Hematopoietic multipotent progenitor cell treated with erythropoietin and hydrocortisone succinate and interleukin-3 and kit ligand, for 8 days (in vitro differentiated cells): ENCODE measurements at places on chromosomes 7 and 10.

DNA sequence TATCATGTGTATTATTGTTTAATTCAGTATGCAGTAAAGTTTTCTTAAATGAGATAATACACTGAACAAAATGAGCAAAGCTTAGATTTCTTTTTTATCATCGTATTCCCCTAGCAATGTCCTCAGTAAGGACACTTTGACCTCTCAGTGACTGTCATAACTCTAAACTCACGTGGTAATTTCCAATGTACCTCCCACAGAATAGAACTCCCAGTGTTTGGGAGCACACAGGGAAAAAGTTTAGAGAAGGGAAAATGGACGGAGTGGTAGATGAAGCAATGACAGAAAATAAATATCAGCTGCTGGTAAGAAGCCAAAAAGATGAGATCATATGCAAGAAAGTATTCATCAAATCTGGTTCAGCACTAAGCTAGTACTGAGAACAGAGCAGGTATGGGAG is 758.6 kb upstream of the KCND2 start:
- DNase-seq: no peak

GRCh38 chr7:45688382-45688781 is 114.2 kb downstream of the ADCY1 start:
- DNase-seq: no peak

DNA sequence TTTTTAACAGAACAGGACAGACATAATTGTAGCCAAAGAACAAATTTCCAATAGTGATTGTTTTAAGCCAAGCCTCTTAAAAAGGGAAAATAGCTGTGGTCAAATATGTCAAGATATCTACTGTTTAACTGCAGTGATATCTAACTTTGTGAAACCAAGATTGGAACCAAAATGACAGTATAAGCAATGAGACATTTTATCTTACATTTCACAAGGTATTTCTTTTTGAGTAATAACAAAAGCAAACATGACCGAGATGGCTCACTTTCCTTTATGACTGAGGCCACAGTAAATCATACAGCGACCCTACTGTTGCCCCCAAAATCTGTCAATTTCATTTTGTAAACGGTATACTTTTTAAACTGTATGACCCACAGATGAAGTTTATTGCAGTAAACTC is 215.8 kb downstream of the MLLT10 start:
- no peak for DNase-seq

- no peak for DNase-seq
Measured at GRCh38 chr10:17387861-17388503, 66.4 kb downstream of the ST8SIA6 start.

DNA sequence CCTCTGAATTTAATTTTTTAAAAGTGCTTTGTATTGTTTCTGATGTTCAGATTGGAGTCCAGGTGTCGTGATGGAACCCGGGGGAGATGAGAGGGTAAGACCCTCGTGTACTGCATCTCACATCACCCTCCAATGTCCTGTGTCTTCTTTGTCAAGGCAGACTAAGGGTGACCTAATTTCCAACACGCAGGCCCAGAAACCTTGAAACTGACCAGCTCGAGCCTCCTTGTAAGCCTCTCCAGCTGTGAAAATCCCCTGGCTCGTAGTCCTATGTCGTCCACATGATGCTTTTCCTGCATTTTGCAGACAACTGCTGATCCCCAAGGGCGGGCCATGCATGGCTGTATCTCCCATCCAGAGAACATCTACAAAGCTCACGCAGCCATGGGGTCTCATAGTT is 220.2 kb downstream of the ARHGAP12 start:
- DNase-seq: no peak

DNA sequence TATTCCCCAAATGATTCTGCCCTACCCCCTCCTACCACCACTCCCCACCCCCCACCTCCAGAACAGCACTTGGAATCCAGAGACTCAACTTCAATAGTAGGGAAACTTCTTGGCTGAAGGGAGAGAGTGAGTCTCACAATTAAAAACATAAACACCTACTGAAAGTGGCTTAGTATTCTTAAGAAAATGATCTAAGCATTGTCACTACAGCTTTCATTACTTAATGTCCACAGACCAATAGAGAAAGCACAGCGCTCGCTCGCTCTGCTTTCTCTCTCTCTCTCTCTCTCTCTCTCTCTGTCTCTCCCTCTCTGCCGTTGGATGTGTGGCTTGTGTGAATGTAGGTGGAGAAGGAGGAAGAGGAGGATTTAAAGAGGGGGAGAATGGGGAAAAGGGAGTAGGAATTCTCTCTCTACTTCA is 1.5 kb upstream of the SEMA3A start:
- DNase-seq: no peak

DNA sequence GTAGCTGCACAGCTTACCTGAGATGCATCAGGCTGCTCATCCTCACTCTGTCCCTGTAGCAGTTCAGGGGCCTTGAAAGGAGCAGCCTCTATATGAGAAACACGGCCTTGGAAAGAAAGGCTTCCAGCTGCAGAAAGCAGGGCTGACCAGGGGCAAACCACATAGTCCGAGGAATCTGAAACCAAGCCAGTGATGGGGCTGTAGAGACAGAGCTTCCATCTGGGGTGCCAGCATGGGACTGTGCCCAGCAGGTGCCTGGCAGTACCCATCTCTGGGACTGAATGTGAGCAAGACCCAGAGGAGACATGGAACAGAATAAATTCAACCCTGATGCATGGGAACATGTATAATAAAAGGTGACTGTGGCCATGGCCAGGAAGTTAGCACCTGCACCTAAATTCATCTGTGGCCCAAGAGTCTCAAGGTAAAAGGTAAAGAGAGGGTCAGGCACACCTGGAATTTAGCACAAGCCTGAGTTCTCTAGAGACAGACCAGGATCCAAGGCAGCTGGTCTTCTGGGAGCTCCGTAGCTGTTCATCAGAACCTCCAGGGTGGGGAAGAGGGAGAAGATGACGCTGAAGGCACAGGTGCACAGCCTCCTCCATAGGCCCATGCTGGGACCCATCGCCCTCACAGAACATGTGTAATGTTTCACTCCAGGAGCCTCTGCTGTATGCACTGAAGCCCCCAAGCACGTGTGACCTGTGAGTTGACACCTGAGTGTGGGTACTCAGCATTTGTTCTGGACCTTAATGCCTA is 25.3 kb downstream of the FRMPD2 start:
- no peak for DNase-seq
